ENCODE measurements at places on chromosomes 2 and 18. TPM values are rescaled to one million over a fixed set of nuclear protein-coding genes. Genes with fewer than 3 reads are reported as not detected.
A peak's percentile ranks its signal among the peaks of the same experiment; 100 is the strongest.

DNA sequence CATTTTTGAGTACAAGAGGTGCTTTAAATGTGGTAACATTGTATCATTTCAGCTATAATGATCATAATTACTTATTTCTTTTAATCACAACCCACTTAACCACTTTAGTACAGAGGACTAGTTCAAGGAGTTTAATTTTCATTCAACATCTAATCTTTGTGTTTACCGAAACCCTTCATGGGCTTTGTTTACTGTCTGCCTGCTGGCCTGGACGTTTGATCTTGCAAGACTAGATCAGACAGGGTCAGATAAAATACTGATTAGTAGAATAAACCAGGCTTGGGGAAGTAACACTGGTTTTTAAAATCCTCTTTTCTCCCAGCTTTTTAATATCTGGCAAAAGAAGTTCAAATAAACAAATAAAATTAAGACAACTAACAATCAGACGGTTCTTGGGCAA is 93.6 kb downstream of the SATB2 start:
- H3K27ac ChIP-seq: no peak overlapping the region
- H3K27me3 ChIP-seq: no peaks in the 10 kb centered on the region
- H3K4me1 ChIP-seq: peaks cover 5% of the 10 kb centered on the region

GRCh38 chr18:55144193-55144930 is 185.1 kb upstream of the CCDC68 start:
- DNase-seq: no peak
- no peak overlapping the region for H3K27ac ChIP-seq
- no peak overlapping the region for H3K4me3 ChIP-seq
- H3K4me1 ChIP-seq: peaks cover 5% of the 10 kb centered on the region
- peaks cover 5% of the 10 kb centered on the region for H3K27me3 ChIP-seq
- H3K36me3 ChIP-seq: no peaks in the 10 kb centered on the region

DNA sequence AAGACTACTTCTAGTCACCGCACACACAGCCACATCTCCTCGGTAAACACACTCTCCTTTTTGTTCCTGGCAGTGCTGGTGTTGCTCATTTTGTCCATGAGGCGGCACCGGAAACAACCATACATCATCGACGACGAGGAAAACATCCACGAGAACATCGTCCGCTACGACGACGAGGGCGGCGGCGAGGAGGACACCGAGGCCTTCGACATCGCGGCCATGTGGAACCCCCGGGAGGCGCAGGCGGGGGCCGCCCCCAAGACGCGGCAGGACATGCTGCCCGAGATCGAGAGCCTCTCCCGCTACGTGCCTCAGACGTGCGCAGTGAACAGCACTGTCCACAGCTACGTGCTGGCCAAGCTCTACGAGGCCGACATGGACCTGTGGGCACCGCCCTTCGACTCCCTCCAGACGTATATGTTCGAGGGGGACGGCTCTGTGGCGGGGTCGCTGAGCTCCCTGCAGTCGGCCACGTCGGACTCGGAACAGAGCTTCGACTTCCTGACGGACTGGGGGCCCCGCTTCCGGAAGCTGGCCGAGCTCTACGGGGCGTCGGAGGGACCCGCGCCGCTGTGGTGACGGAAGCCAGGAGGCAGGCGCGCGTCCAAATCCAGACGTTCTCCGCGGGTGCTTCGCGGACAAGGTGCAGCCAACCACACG is 221.0 kb downstream of the CDH20 start:
- H3K4me3 ChIP-seq: no peak overlapping the region
- H3K4me1 ChIP-seq: peaks cover 16% of the 10 kb centered on the region
- DNase-seq: peak; percentile 32
- H3K27ac ChIP-seq: peak overlapping the region; percentile 27

DNA sequence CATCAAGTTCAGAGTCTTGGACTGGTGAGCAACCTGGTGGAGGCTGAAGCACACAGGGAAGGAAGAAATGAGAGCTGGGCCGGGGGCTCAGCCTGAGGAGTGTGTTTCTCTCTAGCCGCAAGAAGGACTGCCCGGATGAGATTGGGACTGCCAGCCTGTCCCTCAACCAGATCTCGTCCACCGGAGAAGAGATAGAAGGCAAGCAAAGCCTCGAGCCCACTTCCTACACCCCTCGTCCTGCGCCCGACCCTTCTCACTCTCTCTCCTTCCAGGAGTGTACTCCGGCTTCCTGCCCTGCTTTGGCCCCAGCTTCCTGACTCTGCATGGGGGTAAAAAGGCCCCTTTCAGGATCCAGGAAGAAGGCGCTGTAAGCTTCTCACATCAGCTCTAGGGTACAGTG is 26.2 kb downstream of the FER1L5 start:
- DNase-seq: no peak
- H3K36me3 ChIP-seq: no peaks in the 10 kb centered on the region
- no peaks in the 10 kb centered on the region for H3K27me3 ChIP-seq
- H3K4me1 ChIP-seq: peaks cover 16% of the 10 kb centered on the region
- H3K4me3 ChIP-seq: no peak overlapping the region

- no peak overlapping the region for H3K4me3 ChIP-seq
- H3K27ac ChIP-seq: peak overlapping the region; percentile 97
Observed at GRCh38 chr2:205755923-205756322, 73.6 kb downstream of the NRP2 start.

- peaks cover 11% of the 10 kb centered on the region for H3K4me1 ChIP-seq
- no peaks in the 10 kb centered on the region for H3K27me3 ChIP-seq
- no peaks in the 10 kb centered on the region for H3K36me3 ChIP-seq
- no peak overlapping the region for H3K4me3 ChIP-seq
- DNase-seq: no peak
- no peak overlapping the region for H3K27ac ChIP-seq
Observed at GRCh38 chr18:58632552-58632951, 3.7 kb upstream of the ALPK2 start.

RAD51AP2 gene
- total RNA-seq: not detected

RGPD4 gene
- not detected for total RNA-seq

CROCC2 gene
- total RNA-seq: under 0.01 TPM

- no peaks in the 10 kb centered on the region for H3K27me3 ChIP-seq
- no peak overlapping the region for H3K4me3 ChIP-seq
Observed at GRCh38 chr2:103179798-103180197, 418.0 kb downstream of the TMEM182 start.

APOB gene
- under 0.01 TPM for total RNA-seq

DNA sequence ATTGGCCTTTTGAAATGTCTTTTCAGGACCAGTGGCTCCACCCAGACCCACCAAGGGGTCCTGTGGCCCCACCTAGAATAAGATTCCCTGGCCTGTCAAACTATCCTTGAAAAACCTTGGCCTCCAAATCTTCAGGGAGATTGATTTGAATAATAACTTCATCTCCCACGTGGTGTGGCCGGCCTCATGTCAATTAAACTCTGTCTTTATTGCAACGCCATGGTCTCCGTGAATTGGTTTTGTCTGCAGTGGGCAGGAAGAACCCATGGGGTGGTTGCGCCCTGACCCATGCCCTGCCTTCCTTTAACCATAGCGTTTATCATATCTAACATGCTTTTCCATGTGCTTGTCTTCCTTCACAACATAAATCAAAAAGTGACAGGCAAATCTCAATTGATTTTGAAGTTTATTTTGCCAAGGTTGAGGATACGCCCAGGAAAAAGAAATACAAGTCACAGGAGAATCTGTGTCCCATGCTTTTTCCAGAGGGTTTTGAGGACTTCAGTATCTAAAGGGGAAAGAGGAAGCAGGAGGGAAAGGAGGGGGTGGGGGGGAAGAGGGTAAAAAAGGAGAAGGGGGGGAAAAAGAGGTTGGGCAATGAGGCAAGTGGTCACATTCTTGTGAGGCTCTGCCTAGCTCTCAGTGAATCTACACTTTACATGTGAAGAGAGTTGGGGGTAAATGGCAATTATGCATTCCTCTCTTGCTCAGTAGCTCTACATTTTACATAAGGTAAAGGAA is 66.5 kb upstream of the CABLES1 start:
- no peaks in the 10 kb centered on the region for H3K27me3 ChIP-seq
- H3K4me1 ChIP-seq: no peaks in the 10 kb centered on the region
- no peak for DNase-seq
- H3K36me3 ChIP-seq: no peaks in the 10 kb centered on the region

DNA sequence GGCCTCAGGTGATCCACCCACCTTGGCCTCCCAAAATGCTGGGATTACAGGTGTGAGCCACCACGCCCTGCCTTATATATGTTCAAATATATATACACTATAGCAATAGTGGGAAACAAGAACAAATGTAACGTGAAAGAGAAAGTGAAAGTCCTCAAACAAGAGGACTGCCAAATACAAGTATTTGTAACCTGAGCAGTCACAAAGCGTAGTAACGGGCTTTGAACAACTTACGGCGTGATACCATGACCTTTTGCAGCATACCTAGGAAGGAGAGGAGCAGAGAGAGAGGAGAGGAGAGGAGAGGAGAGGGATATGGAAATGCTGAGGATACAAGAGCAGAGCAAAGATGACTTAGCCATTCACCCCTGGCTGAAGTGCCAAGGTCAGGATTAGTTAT is 113.8 kb upstream of the RGPD4 start:
- no peaks in the 10 kb centered on the region for H3K4me1 ChIP-seq
- no peak for DNase-seq
- H3K27me3 ChIP-seq: no peaks in the 10 kb centered on the region
- H3K27ac ChIP-seq: no peak overlapping the region

- no peaks in the 10 kb centered on the region for H3K27me3 ChIP-seq
- no peak overlapping the region for H3K27ac ChIP-seq
- DNase-seq: peak; percentile 76
- no peak overlapping the region for H3K4me3 ChIP-seq
- H3K36me3 ChIP-seq: peaks cover 8% of the 10 kb centered on the region
Observed at GRCh38 chr2:152613235-152613634, 104.0 kb downstream of the PRPF40A start.

DNA sequence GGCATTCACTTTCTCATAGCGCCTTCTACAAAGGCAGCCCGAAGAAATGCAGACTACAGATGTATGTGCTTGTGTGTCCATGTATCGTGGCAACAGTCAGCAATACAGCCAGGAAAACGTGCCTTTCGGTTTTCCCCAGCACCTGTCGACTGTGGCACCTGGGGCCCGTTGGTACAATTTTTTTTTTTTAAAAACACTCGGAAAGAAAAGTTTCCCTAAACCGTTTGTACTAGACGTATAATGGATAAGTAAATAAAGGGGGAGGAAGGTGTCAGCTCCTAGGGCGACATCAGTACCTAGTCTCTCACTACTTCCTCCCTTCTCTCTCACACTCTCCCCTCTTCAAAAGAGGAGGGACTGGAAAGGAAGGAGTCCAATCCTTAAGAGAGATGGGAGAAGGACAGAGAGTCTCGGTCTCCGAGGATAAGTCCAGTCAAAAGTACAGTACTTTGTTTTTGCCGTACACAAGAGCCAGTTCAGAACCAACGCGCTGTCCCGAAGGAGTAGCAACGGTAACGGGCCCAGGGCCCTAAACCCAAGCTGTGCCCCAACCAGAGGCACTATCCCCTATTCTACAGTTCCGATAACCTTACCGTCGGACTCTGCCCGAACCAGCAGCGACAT is 759 bp downstream of the PPP4R3B start:
- H3K36me3 ChIP-seq: peaks cover 25% of the 10 kb centered on the region
- peak overlapping the region; percentile 81 for H3K4me3 ChIP-seq
- DNase-seq: peak; percentile 77
- H3K27ac ChIP-seq: peak overlapping the region; percentile 77

CNTNAP5 gene
- total RNA-seq: not detected

UXS1 gene
- 31.5 TPM for total RNA-seq

RNF125 gene
- total RNA-seq: 0.59 TPM

- DNase-seq: no peak
- no peaks in the 10 kb centered on the region for H3K27me3 ChIP-seq
- no peak overlapping the region for H3K4me3 ChIP-seq
- no peak overlapping the region for H3K27ac ChIP-seq
- no peaks in the 10 kb centered on the region for H3K4me1 ChIP-seq
- H3K36me3 ChIP-seq: no peaks in the 10 kb centered on the region
Observed at GRCh38 chr2:6784291-6784690, 81.4 kb downstream of the CMPK2 start.

DNA sequence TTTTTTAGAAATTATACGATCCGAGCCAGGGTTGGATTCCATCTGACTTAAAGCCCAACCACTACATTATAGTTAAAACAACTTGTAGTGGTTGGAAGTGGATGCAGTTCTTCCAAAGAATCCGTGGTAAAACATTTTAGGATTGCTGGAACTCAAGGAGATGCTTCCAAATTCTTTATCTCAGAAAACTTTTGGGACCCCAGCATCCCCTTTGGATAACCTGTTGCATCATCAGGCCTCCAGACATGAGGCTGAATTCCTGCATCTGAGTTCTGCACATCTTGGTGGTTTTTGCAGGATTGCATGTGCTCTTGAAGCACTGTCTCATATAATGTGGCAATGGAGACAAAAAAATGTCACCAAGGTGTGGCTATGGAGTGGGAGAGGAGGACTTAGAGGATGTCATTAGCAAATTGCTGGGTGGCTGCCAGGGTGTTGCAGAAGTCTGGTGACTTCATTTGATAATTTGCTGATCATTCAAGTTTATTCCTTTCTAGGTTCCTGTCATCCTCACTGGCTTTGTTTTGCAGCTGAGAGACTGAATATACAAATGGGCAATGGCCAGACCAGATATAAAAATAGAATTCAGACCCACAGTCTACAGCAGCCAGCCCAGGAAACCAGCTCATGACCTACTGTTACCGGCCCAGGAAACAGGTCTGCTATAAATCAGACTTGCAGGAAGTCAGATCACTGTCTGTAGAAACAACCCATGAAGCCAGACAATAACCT is 207.7 kb downstream of the BCL2 start:
- no peak overlapping the region for H3K27ac ChIP-seq
- H3K27me3 ChIP-seq: peaks cover 16% of the 10 kb centered on the region
- no peaks in the 10 kb centered on the region for H3K4me1 ChIP-seq
- no peak overlapping the region for H3K4me3 ChIP-seq
- H3K36me3 ChIP-seq: no peaks in the 10 kb centered on the region

DNA sequence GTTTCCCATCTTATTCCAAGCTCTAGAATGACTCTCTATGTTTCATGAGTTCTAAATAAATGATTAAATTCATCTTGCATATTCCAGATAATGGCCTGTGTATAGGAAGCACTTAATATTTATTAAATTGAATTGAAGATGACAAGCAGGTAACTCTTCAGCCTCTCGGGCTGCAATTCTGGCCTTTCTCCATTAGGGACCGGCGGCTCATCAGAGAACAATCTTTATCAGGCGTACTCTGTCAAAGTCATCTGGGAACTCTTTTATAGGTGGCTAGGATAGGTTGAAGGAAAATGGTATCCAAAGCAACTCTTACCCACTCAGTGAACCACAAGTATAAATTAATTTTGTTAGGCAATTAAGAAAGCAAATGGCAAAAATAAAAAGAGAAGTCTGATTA is 308.5 kb downstream of the NOL4 start:
- DNase-seq: no peak
- H3K27me3 ChIP-seq: no peaks in the 10 kb centered on the region
- H3K4me1 ChIP-seq: no peaks in the 10 kb centered on the region

GRCh38 chr18:76974386-76974785 is 152.0 kb downstream of the ZNF236 start:
- H3K36me3 ChIP-seq: peaks cover 2% of the 10 kb centered on the region
- no peak for DNase-seq
- no peaks in the 10 kb centered on the region for H3K4me1 ChIP-seq
- no peak overlapping the region for H3K27ac ChIP-seq
- H3K27me3 ChIP-seq: no peaks in the 10 kb centered on the region

GRCh38 chr2:101474731-101475384 is at the start of gene RFX8:
Gene RFX8 (minus strand): TSS chr2:101475112. CDS start chr2:101466848, 8,264 bp downstream.
- DNase-seq: peak; percentile 97
- peak within 1 kb of the TSS; percentile 96 for H3K27ac ChIP-seq
- H3K4me3 ChIP-seq: peak within 1 kb of the TSS; percentile 86
- H3K4me1 ChIP-seq: peaks cover 39% of the 10 kb centered on the region

GRCh38 chr2:152016181-152017120 is 82.4 kb downstream of the CACNB4 start:
- no peaks in the 10 kb centered on the region for H3K36me3 ChIP-seq
- no peak for DNase-seq
- H3K4me3 ChIP-seq: no peak overlapping the region
- H3K27ac ChIP-seq: no peak overlapping the region
- no peaks in the 10 kb centered on the region for H3K4me1 ChIP-seq
- peaks cover 16% of the 10 kb centered on the region for H3K27me3 ChIP-seq

Measured in osteoblast (primary cell).